ENCODE measurements at places on chromosomes 2 and 18.
A peak's percentile ranks its signal among the peaks of the same experiment; 100 is the strongest.

- DNase-seq: no peak
Observed at GRCh38 chr18:36441426-36442240, 144.1 kb downstream of the FHOD3 start.

DNA sequence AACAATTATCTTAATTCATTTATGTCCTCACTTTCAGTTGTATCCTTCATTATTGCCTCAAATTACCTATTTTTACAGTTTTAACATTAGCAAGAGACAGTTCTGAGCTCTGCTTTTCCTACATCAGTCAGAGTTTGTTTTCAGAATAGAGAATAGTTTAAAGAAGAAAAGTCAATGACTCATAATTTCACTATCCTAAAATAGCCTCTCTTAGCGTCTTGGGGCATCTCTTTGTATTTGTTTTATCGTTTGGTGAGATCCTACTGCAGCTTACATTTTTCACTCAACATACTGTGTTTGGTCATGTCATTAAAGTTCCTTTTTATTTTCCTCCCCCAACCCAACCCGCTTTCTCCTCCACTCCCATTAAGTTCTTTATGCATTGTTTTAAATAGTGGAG, 3.8 kb downstream of the SEC11C start:
- DNase-seq: no peak

DNA sequence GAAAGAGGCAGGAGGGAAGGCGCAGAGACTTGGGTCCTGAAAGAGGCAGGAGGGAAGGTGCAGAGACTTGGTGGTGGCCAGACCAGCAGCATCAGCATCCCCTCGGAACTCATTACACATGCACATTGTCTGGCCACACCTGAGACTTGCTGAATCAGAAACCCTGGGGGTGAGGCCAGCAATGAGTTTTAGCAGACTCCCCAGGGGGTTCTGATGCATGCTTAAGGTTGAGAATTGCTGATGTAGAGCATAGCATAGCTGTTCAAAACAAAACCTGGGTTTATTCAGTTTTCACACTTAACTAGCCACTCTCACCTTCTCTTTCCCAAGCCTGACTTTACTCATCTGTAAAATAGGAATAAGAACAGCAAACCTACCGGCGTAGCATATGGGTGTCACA, 122.9 kb downstream of the MRO start:
- no peak for DNase-seq

DNA sequence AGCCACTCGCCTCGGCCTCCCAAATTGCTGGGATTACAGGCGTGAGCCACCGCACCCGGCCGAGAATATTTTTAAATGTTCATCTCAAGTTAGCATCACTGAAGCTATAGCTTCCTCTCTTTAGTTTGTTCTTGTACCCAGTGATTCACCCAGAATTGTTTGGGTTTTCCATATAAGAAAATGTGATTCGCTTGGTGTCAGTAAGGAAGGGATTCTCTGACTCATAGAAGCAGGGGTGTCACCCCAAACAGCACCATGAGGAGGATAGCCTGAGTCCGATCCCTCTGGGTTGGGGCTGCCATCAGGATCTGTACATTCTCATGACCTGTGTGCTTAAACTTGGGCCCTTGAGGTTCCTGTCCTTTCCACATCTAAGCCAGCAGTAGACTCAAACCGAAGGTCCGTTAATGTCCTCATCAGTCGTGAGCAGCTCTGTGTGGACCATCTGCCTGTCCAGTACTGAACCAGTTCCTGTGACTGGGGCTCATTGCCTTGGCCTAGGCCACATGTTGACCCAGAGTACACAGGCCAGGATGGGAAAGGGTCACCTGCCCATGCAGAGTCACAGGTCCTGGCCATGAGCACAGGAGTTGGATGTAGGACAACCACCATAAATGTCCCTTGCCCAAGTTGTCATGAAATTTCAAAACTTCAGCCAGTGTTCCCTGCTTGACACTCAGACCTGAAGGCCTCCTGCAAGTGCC, 311.9 kb downstream of the GBX2 start:
- no peak for DNase-seq

DNA sequence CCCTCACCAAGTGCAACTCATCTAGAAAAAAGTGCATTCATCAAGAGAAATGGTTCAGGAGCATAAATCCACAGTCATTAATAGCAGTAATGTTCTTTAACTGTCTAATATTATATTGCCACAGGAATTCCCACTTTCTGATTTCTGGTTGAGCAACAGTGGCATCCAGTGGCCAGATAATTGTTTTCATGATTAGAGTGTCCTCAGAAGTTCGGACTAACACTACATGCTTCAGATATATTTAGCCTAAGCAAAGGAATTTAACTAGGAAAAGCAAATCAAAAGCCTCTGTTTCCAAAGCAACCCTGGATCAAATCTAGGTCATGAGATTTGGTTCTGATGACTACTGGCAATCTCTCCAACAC, 9.8 kb upstream of the ERBB4 start:
- DNase-seq: peak; percentile 37

DNA sequence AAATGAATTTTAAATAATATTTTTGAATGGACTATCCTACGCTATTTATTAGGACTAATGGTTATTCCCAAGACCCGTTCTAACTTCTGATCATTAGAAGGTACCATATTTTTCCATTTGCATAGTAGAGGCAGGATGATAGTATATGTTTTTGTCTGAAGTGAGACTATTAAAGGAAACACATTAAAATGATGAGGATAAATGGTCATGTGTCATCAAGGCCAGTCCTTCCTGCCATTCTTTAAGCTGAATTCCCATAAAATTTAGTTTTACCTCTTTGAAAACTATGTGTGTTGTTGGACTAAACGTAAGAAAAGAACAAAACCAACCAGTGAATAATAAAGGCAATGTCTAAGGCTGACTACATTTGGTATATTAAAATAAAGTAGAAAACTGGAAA, 121.8 kb downstream of the SLC8A1 start:
- DNase-seq: no peak

GRCh38 chr2:104781151-104781550, 72.8 kb upstream of the POU3F3 start:
- no peak for DNase-seq

DNA sequence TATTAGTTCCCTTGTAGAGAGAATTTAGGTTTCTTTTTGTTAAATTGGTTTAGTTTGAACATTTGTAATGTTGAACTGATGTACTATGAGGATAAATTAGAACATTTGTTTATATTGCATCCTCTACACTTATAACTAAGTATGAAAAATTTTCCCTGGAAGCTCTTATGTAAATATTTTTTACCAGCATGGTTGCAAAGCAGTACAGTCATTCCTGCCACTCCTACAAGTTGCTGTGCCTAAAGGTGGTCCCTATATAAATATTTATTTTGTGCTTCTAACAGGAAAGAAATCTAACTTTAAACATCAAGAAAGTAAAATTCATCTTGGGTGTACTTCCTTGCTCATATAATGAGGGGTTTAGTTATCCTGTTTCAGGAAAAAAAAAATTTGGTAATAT, 14.2 kb downstream of the TWSG1 start:
- DNase-seq: no peak

DNA sequence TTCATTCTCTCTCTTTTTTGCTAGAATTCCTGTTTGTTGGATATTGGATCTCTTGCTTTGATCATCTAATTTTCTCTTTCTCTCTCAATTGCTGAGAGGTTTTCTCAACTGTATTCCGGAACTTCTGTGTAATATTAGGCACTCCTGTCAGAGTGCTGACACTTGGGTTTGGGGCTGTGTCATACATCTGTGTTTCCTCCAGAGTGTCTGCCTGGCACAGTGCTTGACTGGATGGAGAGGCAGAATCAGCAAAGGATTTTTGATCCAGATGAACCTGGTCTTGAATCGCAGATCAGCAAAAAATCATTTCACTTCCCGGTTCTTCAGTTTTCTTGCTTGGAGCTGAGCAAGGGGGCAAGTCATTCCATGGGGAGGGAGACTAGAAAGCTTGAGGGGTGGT, 87.7 kb upstream of the CXCR4 start:
- DNase-seq: no peak

DNA sequence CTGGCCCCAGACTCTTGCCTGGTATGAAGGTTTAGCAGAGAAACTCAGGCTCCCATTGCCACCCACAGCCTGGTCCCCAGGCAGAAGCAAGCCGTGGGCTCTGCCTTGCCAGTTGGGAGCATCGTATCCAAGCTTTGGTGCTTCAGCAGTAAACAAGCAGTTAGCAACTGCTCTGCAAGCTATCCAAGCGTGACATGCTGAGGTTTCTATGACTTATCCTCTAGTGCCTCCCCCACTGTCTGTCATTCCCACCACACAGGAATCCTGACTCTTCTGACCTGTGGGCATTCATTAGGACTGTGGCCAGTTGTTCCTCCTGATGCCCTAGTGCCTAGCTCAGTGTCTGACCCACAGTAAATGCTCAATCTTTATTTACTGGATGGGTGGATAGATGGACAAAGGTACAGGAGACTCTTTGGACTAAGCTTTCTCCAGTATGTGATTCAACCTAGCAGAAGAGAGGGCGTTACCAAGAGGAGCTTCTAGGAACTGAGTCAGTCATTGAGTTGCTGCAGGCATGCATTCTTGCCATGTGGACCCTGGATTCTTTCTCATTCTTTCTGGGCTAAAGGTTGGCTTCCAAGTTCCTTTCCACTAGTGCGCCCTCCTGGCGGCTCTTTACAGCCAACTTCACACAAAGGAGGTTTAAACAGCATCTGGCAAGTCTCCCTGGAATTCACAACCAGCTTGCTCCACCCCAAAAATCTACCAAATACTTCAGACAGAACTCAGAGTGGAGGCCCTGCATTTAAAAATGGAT, 40.6 kb upstream of the MRPL19 start:
- no peak for DNase-seq

DNA sequence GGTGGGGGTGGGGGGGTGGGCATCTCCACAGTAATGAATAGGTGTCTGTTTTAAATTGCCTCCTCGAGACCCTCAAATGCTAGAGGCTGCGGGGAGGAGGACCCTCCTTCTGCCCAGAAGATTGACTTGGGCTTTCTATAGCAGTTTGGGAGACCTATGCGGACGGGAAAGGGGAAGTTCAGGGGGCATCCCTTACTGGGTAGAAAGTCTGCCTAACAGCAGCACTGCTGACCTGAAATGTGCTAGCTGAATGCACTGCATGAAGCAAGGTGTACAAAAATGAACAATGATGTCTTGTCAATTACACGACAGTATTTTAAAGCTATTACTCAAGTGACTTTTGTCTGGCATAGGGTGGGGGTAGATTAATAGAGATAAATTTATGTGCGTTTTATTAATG, 2.5 kb downstream of the DCC start:
- no peak for DNase-seq

DNA sequence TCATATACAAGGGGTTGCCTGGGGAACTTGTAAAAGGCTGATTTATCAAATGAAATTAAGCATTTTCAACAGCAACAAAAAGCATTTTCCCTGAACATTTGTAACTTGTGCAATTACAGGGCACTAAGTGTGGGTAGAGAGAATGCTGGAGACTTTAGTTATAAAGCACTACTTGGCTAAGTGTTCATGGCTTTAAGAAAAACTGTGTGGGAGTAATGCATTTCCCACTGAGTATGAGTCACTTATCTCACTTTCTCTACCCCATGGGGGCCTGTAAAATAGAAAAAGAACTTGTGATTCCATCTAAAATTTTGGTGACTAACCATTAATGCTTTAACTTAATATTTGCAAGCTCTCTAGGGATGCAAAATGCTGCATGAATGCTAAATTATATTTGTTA, 193.4 kb downstream of the CCDC102B start:
- DNase-seq: no peak

GRCh38 chr2:65420712-65421431, 11.5 kb downstream of the SPRED2 start:
- DNase-seq: peak; percentile 24

- DNase-seq: no peak
Observed at GRCh38 chr2:51633073-51633472, 601.1 kb upstream of the NRXN1 start.

- DNase-seq: no peak
Observed at GRCh38 chr2:199962203-199962602, 6.8 kb downstream of the MAIP1 start.

DNA sequence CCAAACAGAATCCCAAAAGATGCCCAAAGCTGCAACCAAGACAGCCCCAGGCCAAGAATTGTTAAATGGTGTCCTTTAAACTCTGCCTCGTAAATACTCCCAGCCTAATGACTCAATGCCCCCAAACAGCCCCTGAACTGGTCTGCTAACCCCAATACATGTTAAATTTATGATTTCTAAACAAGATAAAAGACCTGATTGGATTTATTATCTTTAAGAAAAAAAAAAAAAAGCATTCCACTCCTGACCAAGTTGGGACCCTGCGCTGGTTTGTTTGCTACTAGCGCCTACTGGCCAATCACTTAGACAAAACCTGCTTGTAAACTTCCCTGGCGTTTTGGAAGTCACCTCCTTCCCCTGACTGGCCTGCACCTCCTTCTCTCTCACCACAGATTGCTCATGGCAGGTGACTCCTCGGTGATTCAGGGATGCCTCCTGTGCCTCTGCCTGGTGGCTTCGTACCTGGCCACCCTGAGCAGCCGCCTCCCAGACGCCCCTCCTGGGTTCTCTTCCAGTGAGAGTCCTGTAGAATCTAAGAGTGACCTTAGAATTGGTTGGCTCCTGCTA, 121.3 kb downstream of the BCL11A start:
- DNase-seq: no peak

DNA sequence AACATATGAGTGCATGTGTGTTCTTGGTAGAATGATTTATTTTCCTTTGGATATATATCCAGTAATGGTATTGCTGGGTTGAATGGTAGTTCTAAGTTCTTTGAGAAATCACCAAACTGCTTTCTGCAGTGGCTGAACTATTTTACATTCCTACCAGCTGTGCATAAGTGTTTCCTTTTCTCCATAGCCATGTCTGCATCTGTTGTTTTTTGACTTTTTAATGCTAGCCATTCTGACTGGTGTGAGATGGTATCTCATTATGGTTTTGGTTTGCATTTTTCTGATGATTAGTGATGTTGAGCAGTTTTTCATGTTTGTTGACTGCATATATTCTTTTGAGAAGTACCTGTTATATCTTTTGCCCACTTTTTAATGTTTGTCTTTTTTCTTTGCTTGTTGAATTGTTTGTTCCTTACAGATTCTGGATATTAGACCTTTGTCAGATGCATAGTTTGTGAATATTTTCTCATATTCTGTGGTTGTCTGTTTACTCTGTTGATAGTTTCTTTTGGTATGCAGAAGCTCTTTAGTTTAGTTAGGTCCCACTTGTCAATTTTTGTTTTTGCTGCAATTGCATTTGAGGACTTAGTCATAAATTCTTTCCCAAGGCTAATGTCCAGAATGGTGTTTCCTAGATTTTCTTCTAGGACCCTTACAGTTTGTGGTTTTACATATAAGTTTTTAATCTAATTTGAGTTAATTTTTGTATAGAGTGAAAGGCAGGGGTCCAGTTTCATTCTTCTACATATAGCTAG, 17.6 kb upstream of the KCNE4 start:
- DNase-seq: no peak

GRCh38 chr2:235024191-235024860, 72.5 kb downstream of the SH3BP4 start:
- DNase-seq: no peak

GRCh38 chr18:24198461-24198860, 59.6 kb downstream of the CABYR start:
- no peak for DNase-seq

Measured in HAP-1 (cell line).